GM04503 (cell line): ENCODE measurements at places on chromosomes 16 and 17.
A peak's percentile ranks its signal among the peaks of the same experiment; 100 is the strongest.

- no peak for DNase-seq
Observed at GRCh38 chr17:50347894-50348291, 2.0 kb downstream of the XYLT2 start.

GRCh38 chr17:74210191-74211140, 2.9 kb upstream of the TTYH2 start:
- no peak for DNase-seq

GRCh38 chr16:12201866-12202265, 225.3 kb downstream of the SNX29 start:
- DNase-seq = no peak

- no peak for DNase-seq
Observed at GRCh38 chr17:54666559-54666958, 234.1 kb upstream of the TOM1L1 start.

DNA sequence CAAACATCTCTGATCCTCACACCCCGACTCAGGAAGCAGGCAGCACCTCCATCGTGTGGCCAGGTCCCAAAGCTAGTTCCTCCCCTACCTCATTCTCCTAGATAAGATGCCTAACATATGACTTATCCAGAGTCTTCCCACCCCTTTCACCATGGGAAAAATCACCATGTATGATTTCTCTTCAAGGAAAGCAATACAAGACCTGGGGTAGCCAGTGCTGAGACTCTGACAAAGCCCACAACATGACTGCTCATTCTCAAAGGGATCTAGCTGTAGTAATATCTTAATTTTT, 45.1 kb downstream of the CMTM4 start:
- no peak for DNase-seq

GRCh38 chr16:56944954-56945839, 13.3 kb downstream of the HERPUD1 start:
- no peak for DNase-seq

GRCh38 chr17:69609473-69610305, 195.2 kb downstream of the MAP2K6 start:
- no peak for DNase-seq

- DNase-seq = no peak
Observed at GRCh38 chr16:85366031-85366763, 246.9 kb upstream of the GSE1 start.

GRCh38 chr17:8145811-8146210, 6.4 kb downstream of the PER1 start:
- no peak for DNase-seq

GRCh38 chr17:46020023-46020761, 21.1 kb downstream of the STH start:
- no peak for DNase-seq

- DNase-seq = no peak
Observed at GRCh38 chr16:86059253-86060171, 160.6 kb downstream of the IRF8 start.

GRCh38 chr17:30433514-30433913, 43.7 kb upstream of the GOSR1 start:
- peak; percentile 37 for DNase-seq

DNA sequence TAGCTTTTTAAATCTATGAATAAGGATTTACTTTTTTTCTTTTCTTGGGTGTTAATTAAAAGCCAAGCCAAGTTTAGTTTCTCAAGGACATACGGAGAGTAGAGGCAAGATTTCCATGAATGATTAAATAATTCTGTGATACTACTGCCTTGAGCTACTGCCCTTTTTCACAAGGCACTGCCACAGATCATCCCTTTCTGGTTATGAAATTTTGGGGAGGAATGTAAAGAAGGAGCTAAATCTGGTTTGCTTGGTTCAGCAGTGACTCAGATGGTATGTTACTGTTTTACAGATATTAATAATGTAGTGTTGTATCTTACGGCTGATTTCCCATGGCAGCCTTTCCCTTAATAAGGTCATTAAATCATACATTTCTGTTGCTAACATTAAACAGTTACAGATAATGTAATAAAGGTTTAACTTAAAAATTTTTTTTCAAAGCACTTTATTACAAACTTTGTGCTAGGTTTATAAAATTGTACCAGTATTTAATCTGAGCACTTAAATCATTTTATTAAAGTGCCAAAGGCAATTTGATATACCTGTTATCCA, 2.6 kb downstream of the WSB1 start:
- DNase-seq = peak; percentile 70

- peak; percentile 86 for DNase-seq
Observed at GRCh38 chr17:41464682-41465081, 2.5 kb downstream of the KRT32 start.

- DNase-seq = no peak
Observed at GRCh38 chr17:40371261-40371929, 6.9 kb upstream of the GJD3 start.

DNA sequence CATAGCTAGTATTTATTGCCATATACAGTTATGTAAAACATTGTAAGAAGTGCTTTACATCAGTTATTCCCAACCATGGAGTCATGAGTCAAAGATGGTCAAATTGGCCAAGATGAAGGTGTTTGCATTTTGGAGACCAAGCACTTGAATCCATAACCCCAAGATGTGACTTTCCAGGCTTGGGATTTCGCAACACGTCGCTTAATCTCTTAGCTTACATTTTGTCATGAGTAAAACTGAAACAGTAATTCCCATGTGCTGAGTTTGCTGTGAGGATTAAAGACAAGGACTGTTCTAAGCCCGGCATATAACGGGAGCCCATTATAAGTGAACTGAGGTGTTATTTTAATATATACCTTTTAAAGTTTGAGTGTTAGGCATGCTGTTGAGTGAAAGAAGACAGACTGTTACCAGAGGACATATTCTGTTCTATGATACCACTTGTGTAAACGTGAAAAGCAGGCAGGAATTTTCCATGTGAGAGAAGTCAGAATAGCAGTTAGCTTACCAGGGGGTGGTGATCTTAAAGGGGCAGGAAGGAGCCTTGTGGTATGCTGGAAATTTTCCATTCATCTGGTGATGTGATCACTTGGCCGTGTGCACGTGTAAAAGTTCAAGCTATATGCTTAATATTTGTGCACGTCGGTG, 484.9 kb downstream of the WWOX start:
- no peak for DNase-seq

DNA sequence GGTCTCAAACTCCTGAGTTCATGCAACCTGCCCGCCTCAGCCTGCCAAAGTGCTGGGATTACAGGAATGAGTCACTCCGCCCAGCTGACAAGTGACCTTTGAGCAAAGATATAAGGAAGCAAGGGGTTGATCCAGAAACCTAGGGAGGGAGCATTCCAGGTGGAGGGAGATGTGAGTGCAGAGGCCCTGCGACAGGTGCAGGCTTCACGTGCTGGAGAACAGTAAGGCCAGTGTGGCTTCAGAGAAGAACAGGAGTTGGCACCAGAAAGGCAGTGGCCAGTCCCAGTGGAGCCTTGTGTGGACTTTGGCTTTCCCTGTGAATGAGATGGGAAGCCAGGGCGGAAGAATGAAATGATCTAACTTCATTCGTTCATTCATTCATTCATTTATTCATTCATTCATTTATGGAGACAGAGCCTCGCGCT, 73.6 kb upstream of the HAS3 start:
- no peak for DNase-seq

GRCh38 chr17:65268832-65269231, 131.7 kb downstream of the RGS9 start:
- peak; percentile 31 for DNase-seq

- no peak for DNase-seq
Observed at GRCh38 chr17:80006339-80006720, 29.3 kb downstream of the TBC1D16 start.

- no peak for DNase-seq
Observed at GRCh38 chr16:81313701-81314602, 810 bp upstream of the GAN start.

DNA sequence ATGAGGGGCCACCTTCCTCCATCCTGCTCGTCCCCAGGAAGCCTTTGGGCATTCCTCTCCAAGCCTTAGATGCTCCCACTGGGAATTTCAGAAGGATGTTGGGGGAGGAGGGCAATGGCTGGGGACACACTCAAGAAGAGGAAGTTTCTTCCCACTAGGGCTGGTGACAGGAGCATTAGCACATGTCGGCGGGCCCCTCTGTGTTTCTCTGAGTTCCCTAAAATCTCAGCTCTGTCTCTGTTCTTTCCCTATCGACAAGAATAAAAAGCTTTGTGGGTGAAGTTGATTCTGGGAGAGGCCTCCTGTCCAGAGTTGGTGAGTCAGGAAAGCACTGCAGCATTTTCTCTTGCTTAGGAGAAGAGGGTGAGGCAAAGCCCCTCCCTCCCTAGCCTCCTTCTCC, 19.7 kb upstream of the C17orf107 start:
- DNase-seq = no peak

DNA sequence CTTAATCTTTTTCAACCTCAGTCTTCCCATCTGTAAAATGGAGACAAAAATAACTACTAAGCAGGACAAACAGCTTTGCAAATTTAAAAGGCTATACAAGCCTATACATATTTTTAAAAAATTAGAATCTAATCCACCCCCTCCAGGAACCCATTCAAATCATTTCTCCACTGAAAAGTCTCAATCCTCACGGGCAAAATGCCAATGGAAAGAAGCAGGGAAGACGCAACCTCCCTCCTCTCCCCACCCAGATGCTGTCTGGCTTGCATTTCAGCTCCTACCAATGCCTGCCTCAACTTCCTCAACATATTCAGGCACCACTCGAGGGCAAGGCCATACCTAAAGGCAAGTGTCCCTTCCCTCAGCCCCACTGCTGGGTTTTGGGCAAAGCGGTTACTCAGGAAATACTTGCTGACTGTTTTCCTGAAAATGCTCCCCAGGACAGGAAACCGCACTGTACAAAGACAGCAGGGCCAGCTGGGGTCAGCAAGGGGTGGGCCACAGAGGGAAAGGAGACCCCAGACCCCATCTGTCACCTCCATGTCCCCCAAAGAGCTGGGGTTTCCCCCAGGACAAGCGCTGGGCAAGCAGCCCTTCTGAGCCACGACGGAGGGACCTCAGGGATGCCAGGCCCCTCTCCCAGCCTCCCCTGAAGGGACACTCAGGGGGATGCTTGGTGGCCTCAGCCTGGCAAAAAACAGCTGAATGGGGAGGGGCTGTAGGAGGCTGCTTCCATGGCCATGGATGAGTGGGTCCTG, 47.7 kb upstream of the DOC2B start:
- no peak for DNase-seq

GRCh38 chr16:72246423-72246822, 74.5 kb upstream of the PMFBP1 start:
- DNase-seq = no peak

- DNase-seq = no peak
Observed at GRCh38 chr16:72952811-72953271, 95.1 kb downstream of the ZFHX3 start.

DNA sequence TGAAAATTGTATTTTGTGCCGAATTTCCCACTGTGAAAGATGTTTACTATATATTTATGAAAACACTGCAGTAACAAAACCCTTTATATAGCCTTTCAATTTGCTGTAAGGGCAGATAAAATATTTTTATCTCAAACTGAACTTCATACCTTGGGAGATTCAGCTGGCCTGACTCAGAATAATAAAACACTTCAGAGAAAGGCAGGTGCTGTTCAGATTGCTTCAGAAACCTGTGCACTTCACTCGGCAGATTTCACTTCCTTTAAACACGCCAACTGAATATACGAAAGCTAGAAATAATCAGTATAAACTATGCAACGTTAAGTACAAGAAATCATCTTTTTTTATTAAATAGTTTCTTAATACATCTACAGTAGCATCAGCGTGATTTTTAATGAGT, 839.1 kb upstream of the RBFOX1 start:
- no peak for DNase-seq

GRCh38 chr16:51159296-51159695, 8.2 kb upstream of the SALL1 start:
- no peak for DNase-seq

GRCh38 chr17:60724647-60725046, 47.0 kb downstream of the BCAS3 start:
- DNase-seq = no peak

DNA sequence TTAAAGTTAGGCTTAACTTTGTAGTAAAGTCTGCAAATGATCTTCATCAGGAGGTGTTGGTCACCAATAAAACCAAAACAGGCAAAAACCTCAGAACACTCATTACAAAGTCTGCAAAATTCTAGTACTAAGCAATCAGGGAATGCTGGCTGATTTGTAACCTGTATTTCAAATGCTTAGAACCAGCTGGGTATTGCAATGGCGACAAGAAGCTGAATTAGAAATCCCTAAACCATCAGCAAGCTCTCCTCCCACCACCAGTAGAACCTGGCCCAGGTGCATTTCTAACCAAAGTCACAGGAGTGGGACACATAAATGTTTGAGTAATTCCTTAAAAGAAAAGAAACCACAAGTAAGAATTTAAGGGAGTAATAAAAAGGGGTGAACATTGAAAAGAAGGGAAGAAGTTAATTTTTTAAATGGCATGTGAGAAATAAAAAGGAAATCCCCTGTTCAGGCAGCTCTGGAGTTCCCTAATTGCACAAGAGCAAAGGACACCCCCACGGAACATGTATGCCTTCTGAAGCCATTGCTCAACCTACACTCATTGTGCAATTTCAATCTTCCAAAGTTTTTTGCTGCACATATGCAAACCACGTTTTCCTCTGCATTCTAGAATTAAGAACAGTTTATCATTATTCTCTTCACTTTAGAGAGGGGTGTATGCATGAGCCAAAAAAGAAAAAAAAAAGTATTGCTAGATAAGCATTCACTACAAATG, 102.9 kb downstream of the HIC1 start:
- peak; percentile 59 for DNase-seq

- no peak for DNase-seq
Observed at GRCh38 chr17:34758316-34758715, 178.9 kb downstream of the TMEM132E start.

GRCh38 chr17:70987867-70988340, 818.6 kb downstream of the KCNJ2 start:
- DNase-seq = no peak

GRCh38 chr17:34363183-34363661, at the start of gene CCL1:
Gene CCL1, minus strand, starts transcription at chr17:34363233. Its CDS starts 72 bp downstream, at chr17:34363161.
- DNase-seq = no peak

DNA sequence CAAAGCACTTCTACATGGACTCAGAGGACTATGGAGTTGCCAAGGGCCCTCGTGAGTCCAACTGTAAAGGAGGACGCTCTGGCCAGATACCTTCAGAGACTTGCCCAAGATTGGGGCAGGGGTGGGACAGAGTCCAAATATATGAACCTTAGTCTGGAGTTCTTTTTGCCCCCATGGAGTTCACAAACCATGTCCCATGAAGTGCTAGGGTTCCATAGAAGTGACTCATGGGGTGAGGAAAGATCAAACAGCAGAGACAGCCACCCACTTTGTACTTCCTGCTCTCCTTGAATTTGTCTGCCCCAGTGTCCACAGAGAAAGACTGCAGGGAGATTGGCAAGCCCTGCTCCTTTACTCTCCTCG, 29.0 kb downstream of the SRL start:
- no peak for DNase-seq

- no peak for DNase-seq
Observed at GRCh38 chr16:2736476-2737237, 15.8 kb upstream of the SRRM2 start.
